ENCODE measurements at places on chromosomes 16 and 17. TPM values are rescaled to one million over a fixed set of nuclear protein-coding genes. Genes with fewer than 3 reads are reported as not detected.

GRCh38 chr16:2910441-2910969, 1.2 kb upstream of the FLYWCH1 start:
- no peak for DNase-seq

DNA sequence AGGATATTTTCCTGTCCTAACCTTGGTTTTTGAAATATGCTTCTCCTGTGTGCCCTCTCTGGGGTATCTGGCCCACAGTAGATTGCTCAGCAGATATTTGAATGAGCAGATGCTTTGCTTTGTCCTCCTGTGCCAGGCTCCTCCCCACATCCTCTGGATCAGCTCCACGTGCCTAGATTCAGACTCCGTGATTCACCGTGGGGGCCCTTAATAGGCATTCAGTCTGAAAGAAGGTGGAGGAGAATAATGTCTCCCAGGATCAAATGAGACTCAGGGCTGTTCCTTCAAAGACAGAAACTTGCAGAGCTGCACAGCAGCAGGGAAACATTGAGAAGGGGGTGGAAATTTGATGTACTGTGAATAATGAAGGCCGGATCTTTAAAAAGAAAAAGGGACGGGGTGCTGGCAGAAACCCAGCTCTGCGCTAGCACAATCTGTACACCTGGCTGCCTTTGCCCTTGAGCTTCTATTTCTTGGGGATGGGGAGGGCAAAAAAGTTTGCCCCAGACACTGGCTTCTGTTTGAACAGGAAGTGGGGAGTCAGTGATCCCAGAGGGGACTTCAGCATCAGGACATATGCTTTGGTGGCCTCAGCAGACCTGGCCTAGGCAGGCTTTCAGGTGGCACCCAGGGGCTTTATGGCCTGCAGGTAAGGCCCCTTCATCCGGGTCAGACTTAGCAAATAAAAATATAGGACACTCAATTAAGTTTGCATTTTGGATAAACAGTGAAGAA, 15.9 kb upstream of the SLC12A3 start:
- no peak for DNase-seq

DNA sequence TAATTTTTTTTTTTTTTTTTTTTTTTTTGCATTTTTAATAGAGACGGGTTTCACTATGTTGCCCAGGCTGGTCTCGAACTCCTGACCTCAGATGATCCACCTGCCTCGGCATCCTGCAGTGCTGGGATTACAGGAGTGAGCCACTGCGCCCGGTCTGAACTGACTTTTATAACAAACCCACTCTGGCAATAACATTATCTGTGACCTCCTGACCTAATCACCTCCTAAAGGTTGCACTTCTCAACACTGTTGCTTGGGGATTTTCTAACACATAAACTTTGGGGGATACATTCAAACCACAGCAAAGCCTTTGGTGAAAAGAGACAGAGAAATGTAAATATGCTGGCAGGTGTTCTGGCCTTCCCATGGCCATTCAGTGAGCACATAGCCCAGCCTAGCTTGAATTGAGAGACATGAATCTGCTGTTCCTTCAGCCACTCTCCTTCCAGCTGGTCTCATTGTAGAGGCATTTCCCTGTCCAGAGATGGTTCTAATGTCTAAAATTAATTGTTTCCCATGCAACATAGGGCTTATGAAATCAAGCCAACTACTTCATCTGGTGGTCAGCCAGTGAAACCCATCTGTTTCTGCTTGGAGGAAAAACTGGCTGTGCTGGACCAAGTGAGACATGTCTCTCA, 28.3 kb downstream of the LYRM1 start:
- no peak for DNase-seq

- no peak for DNase-seq
Measured at GRCh38 chr16:12917246-12917645, 15.8 kb downstream of the SHISA9 start.

GRCh38 chr16:53721017-53721416, 17.1 kb downstream of the FTO start:
- no peak for DNase-seq

DNA sequence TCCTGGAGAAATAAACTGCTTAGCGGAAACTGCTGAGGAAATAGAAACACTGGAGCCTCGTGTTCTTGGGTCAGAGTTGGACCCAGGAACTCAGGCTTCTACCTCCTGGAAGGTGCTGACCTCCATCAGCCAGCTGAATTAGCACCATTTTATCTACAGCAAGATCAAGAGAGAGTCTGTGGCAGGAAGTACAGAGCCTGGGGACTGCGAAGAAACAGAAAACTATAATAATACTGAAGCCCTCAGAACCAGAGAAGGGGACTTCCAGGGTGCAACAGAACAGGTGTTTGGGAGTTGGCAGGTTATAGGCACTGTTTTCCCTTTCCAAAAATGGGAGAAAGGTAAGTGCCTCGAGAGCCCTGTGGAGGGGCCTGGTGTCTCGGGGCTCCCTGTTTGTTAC, 379.7 kb downstream of the CA10 start:
- DNase-seq: no peak

- no peak for DNase-seq
Measured at GRCh38 chr16:3501783-3502400, 1.1 kb downstream of the CLUAP1 start.

DNA sequence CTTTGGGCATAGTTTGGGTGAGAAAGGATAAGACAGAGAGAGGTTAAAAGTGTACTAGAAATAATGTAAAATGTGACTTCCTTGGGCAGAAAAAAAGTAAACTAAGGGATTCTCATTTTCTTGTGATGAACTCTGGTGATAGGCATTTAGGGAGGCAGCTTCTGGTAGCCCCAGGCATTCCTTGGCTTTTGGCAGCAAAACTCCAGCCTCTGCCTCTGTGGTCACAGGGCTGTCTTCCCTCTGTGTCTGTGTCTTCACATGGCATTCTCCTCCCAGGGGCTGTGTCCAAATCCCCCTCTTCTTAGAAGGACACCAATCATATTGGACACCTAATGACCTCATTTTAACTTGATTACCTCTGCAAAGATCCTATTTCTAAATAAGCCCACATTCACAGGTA, 54.7 kb downstream of the HS3ST3B1 start:
- no peak for DNase-seq

- DNase-seq: no peak
Measured at GRCh38 chr17:83189044-83190003, 109.9 kb downstream of the METRNL start.

Gene NRN1L
- total RNA-seq: 2.6 TPM

Gene PDK2
- total RNA-seq: 19.9 TPM

DNA sequence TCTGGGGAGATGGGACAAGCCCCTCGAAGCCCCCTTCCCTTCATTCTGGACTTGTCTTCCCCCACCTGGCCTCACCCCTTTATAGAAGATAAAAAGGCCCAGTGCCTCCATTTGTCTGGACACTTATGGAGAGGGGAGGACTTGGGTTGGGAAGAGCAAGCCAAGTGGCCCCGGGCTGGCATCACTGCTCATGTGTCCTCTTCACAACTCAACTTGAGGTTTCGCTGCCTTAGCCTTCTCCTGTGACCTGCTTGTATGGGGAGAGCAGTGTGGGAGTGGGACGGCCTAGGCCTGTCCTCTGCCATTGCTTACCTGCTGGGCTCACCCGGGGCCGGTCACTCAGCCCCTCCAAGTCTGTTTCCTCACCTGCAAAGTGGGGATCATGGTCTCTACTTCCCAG, 1.4 kb downstream of the PAQR4 start:
- DNase-seq: no peak

- no peak for DNase-seq
Measured at GRCh38 chr16:4556580-4556979, 440 bp downstream of the C16orf96 start.

Gene PRSS22
- 0.37 TPM for total RNA-seq

- no peak for DNase-seq
Measured at GRCh38 chr17:69333561-69333960, 6.6 kb upstream of the ABCA5 start.

DNA sequence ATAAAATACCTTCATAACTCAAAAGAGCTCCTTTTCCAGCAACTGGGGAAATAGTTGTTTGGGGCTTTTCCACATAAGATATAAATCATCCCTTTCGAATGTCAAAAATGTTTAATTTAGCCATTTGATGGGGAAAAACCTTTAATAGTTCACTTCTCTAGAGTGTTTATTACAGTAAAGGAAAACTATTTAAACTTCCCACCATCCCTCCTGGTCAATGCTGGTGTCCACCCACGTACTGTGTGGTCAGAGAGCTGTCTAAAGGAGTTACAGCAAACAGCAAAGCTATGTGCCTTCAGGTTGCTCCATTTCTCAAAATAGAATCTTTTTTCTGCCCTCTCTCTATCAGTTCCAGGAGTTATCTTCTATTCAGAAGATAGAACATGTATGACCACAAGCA, 33.5 kb downstream of the KANSL1 start:
- no peak for DNase-seq

DNA sequence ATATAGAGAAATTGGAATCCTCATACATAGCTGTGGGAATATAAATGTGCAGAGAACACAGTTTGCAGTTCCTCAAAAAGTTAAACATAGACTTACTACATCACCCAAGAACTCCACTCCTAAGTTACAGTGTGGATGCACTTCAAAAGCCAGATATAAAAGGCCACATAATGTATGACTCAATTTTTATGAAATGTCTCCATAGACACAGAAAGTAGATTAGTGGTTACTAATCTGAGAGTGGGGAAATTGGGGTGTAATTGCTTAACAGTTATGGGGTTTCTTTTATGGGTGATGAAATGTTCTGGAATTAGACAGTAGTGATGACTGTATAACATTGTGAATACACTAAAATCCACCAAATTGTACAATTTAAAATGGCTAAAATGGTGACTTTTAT, 60.9 kb downstream of the CACNG1 start:
- no peak for DNase-seq

- no peak for DNase-seq
Measured at GRCh38 chr16:66925322-66925840, at the start of gene RRAD. Gene RRAD, minus strand, starts transcription at chr16:66925535. Its CDS starts 356 bp downstream, at chr16:66925179.

Data from T-helper 17 cell (primary cell).